ENCODE measurements at places on chromosomes 5 and 9.

DNA sequence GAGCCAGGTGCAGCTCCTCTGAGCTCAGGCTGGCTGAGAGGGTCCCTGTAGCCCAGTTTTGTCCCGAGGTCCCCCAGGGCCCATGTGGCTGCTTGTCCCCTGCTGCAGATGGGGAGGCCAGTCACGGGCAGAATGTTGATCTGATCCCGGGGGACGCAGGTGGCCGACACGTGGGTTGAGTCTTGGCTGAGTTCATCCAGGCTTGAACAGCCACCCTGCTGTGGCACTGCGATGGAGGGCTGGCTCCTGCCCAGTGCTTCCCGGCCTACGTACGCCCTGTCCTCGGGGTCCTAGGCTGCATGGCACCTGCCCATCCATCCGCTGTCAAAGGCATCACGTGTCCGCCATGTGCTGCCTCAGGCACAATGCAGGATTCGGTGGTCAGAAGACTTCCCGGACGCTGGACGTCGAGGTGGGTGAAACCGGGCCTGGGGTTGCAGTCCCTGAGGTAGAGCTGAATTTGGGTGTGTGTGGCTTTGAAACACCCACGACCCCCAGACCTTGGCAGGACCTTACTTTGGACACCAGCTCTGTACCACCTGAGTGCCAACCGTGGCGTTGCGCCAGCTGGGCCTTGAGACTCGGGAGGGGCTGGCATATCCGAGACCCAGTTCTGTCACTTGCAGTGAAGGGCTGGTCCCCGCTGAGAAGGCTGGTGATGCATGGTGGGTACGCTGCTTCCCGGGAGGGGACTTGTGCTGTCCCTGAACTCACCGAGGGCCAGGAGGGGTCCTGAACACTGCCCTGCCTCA is 22.3 kb downstream of the RXRA start:
- no peaks in the 10 kb centered on the region for H3K36me3 ChIP-seq
- H3K4me3 ChIP-seq: no peak overlapping the region
- H3K27ac ChIP-seq: no peak overlapping the region
- DNase-seq: no peak
- H3K4me1 ChIP-seq: no peaks in the 10 kb centered on the region

GRCh38 chr9:83281306-83282255 is 218.6 kb upstream of the RASEF start:
- no peak overlapping the region for H3K27ac ChIP-seq
- H3K4me1 ChIP-seq: no peaks in the 10 kb centered on the region
- no peaks in the 10 kb centered on the region for H3K36me3 ChIP-seq
- DNase-seq: no peak
- no peaks in the 10 kb centered on the region for H3K27me3 ChIP-seq

GRCh38 chr5:143968071-143968878 is 156.3 kb downstream of the HMHB1 start:
- H3K4me3 ChIP-seq: no peak overlapping the region
- DNase-seq: no peak
- peaks cover 2% of the 10 kb centered on the region for H3K4me1 ChIP-seq
- no peaks in the 10 kb centered on the region for H3K36me3 ChIP-seq
- peaks cover 30% of the 10 kb centered on the region for H3K27me3 ChIP-seq

DNA sequence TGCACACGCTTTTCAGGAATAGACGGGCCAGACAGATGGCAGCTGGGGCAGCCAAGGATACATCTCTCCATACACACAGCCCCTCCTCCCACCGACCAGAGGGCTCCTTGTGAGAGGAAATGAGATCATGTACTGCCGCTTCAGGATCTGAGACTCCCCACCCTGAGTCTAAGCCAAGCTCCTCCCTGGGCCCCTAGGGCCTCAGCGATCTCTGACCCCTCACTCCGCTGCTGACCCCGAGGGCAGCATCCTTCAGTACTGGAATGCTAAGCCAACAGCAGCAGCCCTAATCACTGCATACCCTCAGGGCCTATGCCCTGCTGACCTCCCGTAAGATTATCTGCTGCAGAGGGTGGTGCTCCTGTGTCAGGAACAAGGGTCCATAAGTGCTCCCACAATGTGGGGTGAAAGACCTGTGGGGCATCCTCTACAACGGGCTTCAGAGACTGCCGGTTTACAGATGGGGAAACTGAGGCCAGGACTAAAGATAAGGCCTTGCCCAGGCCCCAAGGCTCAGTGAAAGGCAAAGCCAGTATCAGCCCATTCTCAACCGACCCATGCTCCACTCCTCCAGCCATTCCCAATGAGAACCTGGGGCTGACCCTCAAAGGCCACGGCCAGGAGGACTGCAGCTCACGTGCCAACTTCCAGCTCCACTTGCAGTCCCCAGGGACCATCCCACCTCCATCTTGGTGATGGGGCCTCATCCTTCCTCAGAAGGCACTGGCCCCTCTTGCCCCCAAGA is 37.5 kb downstream of the BICD2 start:
- H3K4me3 ChIP-seq: no peak overlapping the region
- H3K27ac ChIP-seq: no peak overlapping the region
- H3K36me3 ChIP-seq: peaks cover 13% of the 10 kb centered on the region
- peaks cover 7% of the 10 kb centered on the region for H3K4me1 ChIP-seq

- H3K27ac ChIP-seq: no peak overlapping the region
- H3K4me3 ChIP-seq: no peak overlapping the region
- no peak for DNase-seq
- H3K36me3 ChIP-seq: peaks cover 42% of the 10 kb centered on the region
- H3K27me3 ChIP-seq: no peaks in the 10 kb centered on the region
Observed at GRCh38 chr5:429453-430188, 13.4 kb upstream of the EXOC3 start.

- H3K36me3 ChIP-seq: peaks cover 25% of the 10 kb centered on the region
- H3K4me1 ChIP-seq: peaks cover 22% of the 10 kb centered on the region
- H3K4me3 ChIP-seq: no peak overlapping the region
- H3K27me3 ChIP-seq: peaks cover 22% of the 10 kb centered on the region
- no peak overlapping the region for H3K27ac ChIP-seq
- DNase-seq: no peak
Observed at GRCh38 chr5:115599502-115599901, 2.8 kb downstream of the TICAM2 start.

DNA sequence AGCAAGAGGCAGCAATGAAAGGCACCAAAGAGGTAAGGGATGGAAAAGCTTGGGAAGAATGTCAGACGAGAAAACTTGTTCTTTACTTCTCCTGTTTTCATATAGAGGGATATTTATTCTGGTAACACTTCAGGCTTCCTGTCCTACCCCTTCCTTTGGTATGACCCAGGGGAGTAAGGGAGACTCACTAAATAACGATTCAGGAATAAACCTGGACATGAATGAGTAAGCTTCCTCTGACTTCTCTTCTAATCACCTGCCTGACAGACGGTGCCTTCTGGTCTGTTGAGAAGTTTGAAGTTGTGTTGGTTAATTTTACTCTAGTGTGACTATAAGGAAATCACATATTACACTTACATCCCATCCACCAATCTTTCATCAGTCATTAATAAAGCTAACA is 461.2 kb downstream of the CDH12 start:
- no peak overlapping the region for H3K4me3 ChIP-seq
- H3K4me1 ChIP-seq: no peaks in the 10 kb centered on the region
- no peak for DNase-seq
- no peaks in the 10 kb centered on the region for H3K27me3 ChIP-seq

GRCh38 chr9:87513880-87514535 is 16.3 kb downstream of the DAPK1 start:
- no peak overlapping the region for H3K27ac ChIP-seq
- H3K36me3 ChIP-seq: no peaks in the 10 kb centered on the region

- H3K36me3 ChIP-seq: no peaks in the 10 kb centered on the region
- no peak overlapping the region for H3K27ac ChIP-seq
- no peak overlapping the region for H3K4me3 ChIP-seq
- H3K27me3 ChIP-seq: no peaks in the 10 kb centered on the region
Observed at GRCh38 chr5:82885627-82886389, 191.4 kb downstream of the TMEM167A start.
